ENCODE measurements at places on chromosomes 2 and 18.
A peak's percentile ranks its signal among the peaks of the same experiment; 100 is the strongest.

DNA sequence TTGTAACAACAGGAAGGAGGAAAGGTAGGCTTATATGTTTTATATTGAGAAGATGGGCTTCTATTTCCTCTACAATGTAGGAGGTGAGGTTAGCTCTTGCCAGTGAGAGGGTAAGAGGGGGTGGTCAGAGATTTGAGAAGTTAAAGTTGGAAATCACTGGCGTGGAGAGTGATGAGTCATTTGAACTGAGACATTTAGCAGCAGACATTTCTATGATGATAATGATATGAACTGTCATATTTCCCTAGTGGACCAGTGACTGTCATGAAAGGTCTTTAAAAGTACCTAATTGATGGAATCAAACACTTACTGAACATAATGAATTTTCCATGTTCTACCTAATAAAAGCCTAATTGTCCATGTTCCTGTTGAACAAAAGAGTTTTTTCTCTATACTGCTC lies 126.1 kb downstream of the FAM161A start:
- DNase-seq = no peak
- H3K4me1 ChIP-seq = peaks cover 16% of the 10 kb centered on the region
- no peak overlapping the region for H3K4me3 ChIP-seq
- peaks cover 4% of the 10 kb centered on the region for H3K36me3 ChIP-seq
- H3K27me3 ChIP-seq = peaks cover 10% of the 10 kb centered on the region
- no peak overlapping the region for H3K27ac ChIP-seq

DNA sequence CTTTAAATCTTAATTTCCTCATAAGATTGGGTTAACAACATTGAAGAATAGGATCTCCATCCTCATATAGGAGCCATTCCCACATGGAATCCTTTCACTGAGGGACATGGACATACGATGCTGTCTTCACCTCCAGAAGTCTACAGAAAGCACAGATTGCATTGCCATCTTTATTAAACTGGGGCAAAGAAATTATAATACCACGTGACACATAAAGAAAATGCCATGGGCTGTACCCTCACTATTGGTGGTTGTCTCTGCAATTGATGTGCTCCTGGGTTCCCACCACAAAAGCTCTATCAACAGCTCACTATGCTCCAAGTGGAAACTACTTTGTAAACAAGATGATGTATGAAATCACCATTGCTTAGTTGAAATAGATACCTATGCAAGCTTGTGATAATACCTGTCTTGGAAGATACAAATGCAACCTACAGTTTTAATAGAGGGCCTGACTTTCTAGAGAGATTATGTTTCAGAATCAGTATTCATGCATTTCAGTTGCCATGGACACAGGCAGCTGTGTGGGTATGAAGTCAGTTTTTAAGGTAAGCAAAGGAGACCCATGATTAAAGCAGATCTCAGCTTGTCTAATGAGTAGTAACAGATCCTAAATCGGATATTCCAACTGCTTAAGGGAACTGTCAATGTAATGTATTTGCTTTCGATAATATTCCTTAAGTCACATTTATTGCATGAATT lies 337.0 kb downstream of the RAD51AP2 start:
- H3K4me1 ChIP-seq = no peaks in the 10 kb centered on the region
- H3K4me3 ChIP-seq = no peak overlapping the region
- no peak for DNase-seq
- no peaks in the 10 kb centered on the region for H3K36me3 ChIP-seq

GRCh38 chr2:145584353-145584752 lies 1064.4 kb upstream of the ZEB2 start:
- no peaks in the 10 kb centered on the region for H3K4me1 ChIP-seq
- H3K4me3 ChIP-seq = no peak overlapping the region
- H3K27ac ChIP-seq = no peak overlapping the region
- no peaks in the 10 kb centered on the region for H3K27me3 ChIP-seq
- H3K36me3 ChIP-seq = no peaks in the 10 kb centered on the region

DNA sequence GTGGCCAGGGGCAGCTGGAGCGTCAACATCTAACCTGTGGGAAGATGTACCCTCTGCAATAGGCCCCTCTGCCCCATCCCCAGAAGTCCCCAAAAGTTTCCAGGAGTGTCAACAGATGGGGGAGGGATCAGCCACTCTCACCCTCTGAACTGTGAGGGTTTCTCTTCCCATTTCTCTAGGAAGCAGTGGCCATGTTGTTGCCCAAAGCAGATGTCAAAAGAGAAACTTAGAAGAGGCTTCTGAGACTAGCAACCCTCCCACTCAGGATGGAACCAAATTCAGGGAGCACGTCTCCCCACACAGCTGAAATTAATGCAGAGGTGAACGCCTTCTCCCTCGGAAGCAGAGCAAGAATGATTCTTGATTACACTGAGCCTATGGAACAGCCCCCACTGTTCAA lies 70.3 kb downstream of the ARL4C start:
- no peaks in the 10 kb centered on the region for H3K27me3 ChIP-seq
- peak overlapping the region; percentile 54 for H3K4me3 ChIP-seq
- peak overlapping the region; percentile 89 for H3K27ac ChIP-seq
- H3K4me1 ChIP-seq = peaks cover 77% of the 10 kb centered on the region
- H3K36me3 ChIP-seq = no peaks in the 10 kb centered on the region

DNA sequence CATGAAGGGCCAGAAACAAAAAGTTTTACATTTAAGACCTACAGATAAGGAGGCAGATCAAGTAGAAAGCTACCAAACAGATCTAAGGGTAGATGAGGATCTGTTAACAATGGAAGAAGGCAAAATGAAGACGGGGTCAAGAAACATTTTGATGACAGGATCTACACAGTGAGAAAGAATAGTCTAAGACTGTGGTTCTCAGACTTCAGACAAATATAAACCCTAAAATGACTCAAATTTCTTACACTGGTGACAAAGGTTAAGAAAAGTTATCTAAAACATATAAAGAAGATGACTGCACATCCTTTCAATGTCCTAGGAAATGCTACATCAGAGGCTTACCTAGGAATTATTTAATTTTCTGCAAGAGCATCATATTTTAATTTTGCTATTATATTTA lies 34.4 kb downstream of the TRIP12 start:
- peaks cover 12% of the 10 kb centered on the region for H3K36me3 ChIP-seq
- H3K4me1 ChIP-seq = peaks cover 41% of the 10 kb centered on the region
- H3K4me3 ChIP-seq = no peak overlapping the region

DNA sequence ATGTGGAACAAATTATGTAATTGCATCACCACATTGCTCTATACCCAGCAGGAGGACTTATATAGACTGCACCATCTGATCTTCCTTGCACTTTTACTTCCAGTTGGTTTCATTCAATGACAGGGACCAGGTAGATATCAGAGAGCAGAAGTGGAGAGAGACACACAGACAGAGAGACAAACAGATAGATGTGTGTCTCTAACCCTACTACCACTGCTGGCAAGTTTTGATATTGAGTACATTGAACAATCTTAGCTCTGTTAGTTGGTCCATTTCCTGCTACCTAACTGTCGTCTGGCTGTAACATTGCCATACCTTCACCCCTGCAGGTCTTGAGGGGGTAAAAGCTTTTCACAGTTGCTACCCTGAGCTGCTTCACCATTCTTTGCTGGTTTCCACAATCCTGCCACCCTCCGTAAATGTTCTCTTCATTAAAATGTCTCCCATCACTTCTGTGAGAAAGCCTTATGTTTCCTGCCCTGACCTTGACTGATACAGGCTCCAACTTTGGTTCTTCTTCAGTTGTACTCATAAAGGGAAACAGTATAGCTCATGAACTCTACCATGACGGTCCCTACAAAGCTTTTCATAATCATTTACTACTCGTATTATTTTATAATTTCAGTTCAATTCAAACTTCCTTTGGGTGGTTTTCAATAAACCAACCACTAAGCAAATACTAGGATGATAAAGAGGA lies 62.3 kb upstream of the ITGA4 start:
- H3K4me3 ChIP-seq = peak overlapping the region; percentile 2
- peaks cover 35% of the 10 kb centered on the region for H3K4me1 ChIP-seq
- H3K36me3 ChIP-seq = no peaks in the 10 kb centered on the region

DNA sequence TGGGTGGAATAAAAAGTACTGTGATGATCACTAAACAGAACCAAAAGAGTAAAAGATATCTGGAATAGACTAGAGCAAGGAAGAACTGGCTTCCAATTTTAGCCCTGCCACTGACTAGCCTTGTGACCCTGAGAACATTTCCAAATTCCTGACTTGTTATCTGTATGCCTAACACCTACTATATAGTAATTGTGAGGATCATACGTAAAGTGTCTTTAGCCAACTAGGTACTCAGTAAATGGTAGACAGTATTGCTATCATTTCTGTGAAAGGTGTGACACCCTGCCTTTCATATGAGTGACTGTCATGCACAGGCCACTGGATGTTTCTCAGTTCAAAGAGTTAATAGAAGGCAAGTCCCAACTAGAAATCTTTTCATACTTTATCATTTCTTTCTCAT lies 29.8 kb downstream of the CYTIP start:
- H3K4me3 ChIP-seq = peak overlapping the region; percentile 73
- H3K4me1 ChIP-seq = peaks cover 93% of the 10 kb centered on the region

DNA sequence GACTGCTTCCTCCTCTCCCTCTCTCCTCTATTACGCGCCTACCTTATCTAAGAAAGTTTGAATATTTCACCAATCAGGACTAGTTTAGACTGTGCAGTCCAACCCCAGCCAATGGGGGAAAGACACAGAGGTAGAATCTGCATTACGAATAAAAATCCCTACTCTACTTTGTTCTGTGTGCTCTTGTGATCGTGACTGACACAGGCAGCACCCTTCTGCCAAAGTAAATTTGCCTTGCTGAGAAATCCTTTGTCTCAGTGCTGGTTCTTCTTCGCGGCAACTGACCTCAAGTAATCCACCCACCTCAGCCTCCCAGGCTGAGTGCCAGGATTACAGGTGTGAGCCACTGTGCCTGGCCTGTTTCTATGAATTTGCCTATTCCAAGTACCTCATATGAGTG lies 8.6 kb upstream of the CDCA7 start:
- peaks cover 2% of the 10 kb centered on the region for H3K27me3 ChIP-seq
- no peak overlapping the region for H3K4me3 ChIP-seq
- H3K27ac ChIP-seq = no peak overlapping the region
- H3K36me3 ChIP-seq = peaks cover 3% of the 10 kb centered on the region
- no peaks in the 10 kb centered on the region for H3K4me1 ChIP-seq
- DNase-seq = no peak

DNA sequence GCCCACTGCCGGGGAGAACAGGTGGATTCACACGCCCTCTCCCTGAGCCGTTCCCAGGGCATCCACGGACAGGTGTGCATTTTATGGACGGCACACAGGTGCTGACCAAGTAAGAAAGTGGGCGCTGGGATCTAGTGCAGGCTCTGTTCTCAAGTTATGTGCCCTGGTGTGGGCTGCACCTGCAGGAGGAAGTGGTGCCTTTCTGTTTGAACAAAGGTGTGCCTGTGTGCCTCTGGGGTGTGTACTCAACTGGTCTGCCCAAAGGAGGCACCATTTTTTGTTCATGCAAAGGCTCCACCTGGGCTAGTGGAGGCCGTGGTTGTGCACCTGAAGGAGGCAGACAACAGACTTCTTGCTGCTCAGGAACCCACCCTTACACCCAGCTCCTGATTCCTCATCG lies 88.2 kb upstream of the HK2 start:
- DNase-seq = no peak
- no peaks in the 10 kb centered on the region for H3K4me1 ChIP-seq
- no peaks in the 10 kb centered on the region for H3K36me3 ChIP-seq

DNA sequence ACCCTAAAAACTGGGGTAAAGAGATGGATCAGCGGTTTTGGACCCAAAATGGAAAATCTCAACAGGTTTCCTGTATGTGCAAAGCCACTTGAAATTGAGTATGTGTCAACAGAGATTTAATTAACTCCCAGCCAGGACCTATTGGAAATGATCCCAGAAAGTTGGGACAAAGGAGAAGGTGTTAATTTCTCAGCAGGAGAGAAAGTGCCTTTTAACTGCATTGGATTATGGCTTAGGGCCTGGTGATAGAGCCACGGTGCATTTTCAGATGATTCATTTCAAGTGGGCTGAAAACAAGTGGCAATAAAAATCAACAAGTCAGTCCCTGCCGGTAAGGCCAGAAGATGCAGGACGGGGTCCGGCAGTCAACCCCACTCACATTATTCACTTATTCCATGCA lies 80.2 kb upstream of the BCL11A start:
- peaks cover 2% of the 10 kb centered on the region for H3K27me3 ChIP-seq
- H3K4me1 ChIP-seq = no peaks in the 10 kb centered on the region

DNA sequence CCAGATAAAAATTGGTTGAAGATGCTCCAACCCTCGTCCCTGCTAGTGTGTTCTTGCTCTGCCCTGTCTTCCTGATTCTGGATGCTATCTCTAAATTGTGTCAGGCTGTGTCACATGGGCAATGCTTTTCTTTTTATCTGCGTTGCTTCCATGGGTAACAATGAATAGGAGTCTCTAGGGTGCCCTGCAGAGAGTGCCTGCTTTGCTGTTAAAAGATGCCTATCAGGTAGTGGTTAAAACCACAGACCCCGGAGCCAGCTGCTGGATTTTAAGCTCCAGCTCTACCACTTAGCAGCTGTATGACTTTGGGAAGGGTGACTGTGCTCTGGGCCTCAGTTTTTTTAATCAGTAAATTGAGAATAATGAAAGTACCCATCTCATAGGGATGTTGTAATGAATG lies 340.3 kb downstream of the PLCL1 start:
- H3K4me1 ChIP-seq = peaks cover 2% of the 10 kb centered on the region
- no peak overlapping the region for H3K4me3 ChIP-seq
- no peak overlapping the region for H3K27ac ChIP-seq
- DNase-seq = no peak
- no peaks in the 10 kb centered on the region for H3K27me3 ChIP-seq

DNA sequence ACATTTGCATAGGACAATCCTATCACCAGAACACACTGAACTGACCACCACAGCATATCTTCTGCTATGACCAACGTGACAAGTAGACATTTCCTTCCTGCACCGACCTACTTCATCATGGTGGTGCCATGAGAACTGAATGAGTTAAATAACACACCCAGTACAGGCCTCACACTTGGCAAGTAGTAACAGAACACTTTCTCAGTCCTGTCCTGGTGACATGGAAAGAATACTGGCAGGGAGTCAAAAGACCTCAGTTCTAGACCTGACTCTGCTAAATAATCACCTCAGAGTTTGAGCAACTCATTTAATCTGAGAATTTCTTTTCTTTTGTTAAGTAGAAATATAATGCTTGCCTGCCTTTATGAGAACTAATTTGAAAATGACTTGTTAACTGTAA lies 186.3 kb upstream of the SMAD7 start:
- no peak overlapping the region for H3K27ac ChIP-seq
- H3K4me1 ChIP-seq = no peaks in the 10 kb centered on the region
- H3K36me3 ChIP-seq = peaks cover 4% of the 10 kb centered on the region
- no peaks in the 10 kb centered on the region for H3K27me3 ChIP-seq
- H3K4me3 ChIP-seq = no peak overlapping the region
- no peak for DNase-seq

DNA sequence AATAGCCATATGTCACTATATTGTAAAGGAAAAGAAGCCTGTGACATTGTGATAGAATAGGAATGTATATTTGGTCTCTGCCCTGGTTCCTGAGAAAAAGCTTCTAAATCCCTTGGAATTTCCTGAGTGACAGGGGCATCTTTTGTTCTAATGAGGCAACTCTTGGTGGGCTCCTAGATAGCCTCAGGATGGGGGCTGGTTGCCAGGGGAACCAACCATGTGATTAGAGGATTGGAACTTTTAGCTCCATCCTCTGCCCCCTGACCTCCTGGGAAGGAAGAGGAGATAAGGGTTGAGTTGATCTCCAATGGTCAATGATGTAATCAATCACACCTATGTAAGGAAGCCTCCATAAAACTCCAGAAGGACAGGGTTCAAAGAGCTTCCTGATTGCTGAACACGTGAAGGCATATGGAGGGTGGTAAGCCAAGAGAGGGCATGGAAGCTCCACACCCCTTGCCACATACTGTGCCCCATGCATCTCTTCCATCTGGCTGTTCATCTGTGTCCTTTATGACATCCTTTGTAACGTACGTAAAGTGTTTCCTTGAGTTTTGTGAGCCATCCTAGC lies 2.9 kb upstream of the ME2 start:
- H3K4me1 ChIP-seq = peaks cover 19% of the 10 kb centered on the region
- peak overlapping the region; percentile 10 for H3K27ac ChIP-seq
- peaks cover 4% of the 10 kb centered on the region for H3K36me3 ChIP-seq
- no peak for DNase-seq

Measured in activated naive CD8-positive, alpha-beta T cell treated with anti-CD3 and anti-CD28 coated beads, Interleukin-2, amount 50 U/mL, for 24 hours (primary cell).